NCI-H69 (cell line): ENCODE measurements at places on chromosomes 13 and 19.
A peak's percentile ranks its signal among the peaks of the same experiment; 100 is the strongest.

DNA sequence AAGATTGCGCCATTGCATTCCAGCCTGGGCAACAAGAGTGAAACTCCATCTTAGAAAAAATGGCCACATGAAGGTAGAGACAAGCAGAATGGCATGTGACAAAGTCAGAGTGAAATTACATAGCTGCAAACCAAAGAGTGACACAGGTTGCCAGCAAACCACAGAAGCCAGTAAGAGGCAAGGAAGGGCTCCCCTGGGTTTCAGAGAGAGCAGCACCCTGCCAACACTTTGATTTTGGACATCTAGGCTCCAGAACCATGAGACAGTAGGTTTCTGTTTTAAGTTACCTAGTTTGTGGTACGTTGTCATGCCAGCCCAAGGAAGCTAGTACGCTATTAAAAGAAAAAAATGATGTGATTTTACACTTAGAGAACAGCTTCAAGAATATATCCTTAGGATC, 1.9 kb downstream of the NLRP4 start:
- no peak for DNase-seq

GRCh38 chr13:22077205-22077683, 406.4 kb downstream of the FGF9 start:
- peak; percentile 79 for DNase-seq

DNA sequence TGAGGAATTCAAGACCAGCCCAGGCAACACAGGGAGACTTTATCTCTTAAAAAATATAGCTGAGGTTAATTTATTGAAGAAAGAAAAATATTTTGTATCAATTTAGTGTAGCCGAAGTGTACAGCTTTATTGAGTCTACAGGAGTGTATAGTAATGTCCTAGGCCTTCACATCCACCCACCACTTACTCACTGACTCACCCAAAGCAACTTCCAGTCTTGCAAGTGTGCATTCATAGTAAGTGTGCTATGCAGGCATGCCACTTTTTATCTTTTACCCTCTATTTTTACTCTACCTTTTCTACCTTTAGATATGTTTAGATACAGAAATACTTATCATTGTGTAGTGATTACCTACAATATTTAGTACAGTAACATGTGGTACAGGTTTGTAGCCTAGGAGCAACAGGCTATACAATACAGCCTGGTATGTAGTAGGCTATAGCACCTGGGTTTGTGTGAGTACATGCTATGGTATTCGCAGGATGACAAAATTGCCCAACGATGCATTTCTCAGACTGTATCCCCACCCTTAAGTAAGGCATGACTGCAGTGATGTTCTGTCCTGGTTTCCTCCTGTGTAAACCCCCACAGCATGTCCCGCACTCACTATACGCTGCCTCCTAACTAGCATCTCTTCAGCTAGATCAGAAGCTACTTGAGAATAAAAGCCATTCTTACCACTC, 15.3 kb upstream of the ATP12A start:
- no peak for DNase-seq

GRCh38 chr19:3202346-3202745, 16.6 kb downstream of the NCLN start:
- DNase-seq: no peak

GRCh38 chr13:110650436-110650835, 35.1 kb downstream of the NAXD start:
- no peak for DNase-seq

DNA sequence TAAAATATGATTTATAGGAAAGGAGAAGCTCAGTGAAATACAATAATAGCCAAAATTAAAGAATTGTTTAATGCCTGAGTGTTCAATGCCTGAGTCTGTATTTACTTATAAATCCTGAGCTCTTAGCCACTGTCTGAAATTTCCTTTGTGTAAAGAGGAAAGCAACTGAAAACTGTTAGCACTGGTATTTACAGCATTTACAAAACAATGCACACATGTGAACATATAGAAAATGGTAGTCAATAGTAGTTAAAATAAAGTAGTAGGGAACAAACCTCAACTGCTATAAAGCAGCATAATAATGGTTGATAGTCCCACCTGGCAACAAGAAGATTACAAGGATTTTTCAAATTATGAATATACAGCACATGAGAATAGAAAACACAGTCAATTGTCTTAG, 1137.1 kb upstream of the ATXN8OS start:
- peak; percentile 30 for DNase-seq

DNA sequence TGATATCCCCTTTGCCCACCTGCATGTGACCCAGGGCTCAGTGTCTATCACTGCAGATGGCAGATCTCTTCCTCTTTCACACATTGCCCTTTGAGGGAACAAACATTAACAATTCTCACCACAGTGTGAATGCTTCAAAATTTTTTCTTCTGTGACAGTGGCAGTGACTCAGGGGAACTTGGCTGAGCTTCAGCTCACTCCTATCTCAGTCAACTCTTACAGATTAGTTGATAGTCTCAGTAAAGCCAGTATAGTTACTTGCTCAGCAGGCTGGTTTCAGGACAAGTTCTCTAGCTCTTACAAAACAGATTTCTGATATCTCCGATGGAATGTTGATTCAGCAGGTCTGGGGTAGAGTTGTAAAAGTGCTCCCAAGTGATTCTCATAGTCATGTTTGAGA, 166.9 kb downstream of the DLEU7 start:
- no peak for DNase-seq

GRCh38 chr13:48603375-48603774, 50.4 kb upstream of the CYSLTR2 start:
- DNase-seq: no peak

- no peak for DNase-seq
Observed at GRCh38 chr13:81117416-81117815, 776.5 kb upstream of the SPRY2 start.

DNA sequence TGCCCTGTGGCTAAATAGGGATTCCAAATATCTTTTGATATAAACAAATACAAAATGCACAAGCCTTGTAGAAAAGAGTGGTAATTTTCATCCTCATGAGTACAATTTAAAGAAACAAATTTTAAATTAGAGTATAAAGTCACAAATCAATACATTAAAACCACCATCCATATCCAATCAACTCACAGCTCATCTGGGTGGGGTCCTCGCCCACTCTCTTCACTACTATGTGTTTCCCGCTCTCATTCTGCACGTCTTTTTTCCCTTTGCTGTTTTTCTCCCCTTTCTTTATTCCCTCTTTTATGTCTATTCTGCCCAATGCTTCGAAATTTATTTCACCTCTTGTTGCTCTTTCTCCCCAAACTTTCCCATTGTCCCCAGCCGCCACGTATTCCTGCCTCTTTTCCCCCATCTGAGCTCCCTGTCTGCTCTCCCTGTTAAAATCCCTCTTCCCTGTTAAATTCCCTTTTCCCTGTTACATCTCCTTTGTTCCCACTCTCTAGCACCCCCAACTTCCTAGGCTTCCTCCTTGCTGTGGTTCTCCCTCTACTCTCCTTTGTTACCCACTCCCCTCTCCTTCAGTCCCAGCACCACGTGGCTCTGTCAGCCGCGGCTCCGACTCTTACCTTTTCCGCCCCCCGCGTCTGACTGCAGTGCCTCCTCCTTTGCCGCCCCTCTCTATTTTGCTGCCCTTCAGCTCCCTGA, 1.3 kb downstream of the ZNF616 start:
- DNase-seq: peak; percentile 90
